ENCODE measurements at places on chromosomes 1 and 21.

GRCh38 chr1:33349081-33349759, 28.3 kb upstream of the A3GALT2 start:
- DNase-seq, result peak; percentile 24

DNA sequence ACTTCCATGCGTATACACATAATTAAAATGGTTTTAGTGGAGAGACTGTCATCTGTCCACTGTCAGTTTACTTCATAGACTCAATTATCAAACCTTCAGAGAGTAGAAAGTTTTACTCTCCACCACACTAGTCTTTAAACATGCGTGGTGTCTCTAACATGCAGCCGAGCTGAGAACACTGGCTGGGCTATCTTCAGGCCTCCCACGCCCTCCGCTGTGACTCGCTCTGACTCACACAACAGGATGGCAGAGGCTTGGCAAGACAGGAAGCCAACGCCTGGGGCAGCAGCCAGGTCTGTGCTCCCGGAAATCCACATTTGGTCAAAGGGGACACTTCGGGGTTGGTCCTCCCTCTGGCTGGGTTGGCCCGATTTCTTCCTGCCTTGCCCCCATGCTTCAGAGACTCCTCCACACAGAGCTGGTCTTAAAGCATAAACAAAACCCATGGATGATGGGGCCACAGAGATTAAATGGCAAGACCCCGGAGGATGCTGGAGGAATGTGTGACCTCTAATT, 22.7 kb upstream of the IFNGR2 start:
- peak; percentile 94 for DNase-seq

DNA sequence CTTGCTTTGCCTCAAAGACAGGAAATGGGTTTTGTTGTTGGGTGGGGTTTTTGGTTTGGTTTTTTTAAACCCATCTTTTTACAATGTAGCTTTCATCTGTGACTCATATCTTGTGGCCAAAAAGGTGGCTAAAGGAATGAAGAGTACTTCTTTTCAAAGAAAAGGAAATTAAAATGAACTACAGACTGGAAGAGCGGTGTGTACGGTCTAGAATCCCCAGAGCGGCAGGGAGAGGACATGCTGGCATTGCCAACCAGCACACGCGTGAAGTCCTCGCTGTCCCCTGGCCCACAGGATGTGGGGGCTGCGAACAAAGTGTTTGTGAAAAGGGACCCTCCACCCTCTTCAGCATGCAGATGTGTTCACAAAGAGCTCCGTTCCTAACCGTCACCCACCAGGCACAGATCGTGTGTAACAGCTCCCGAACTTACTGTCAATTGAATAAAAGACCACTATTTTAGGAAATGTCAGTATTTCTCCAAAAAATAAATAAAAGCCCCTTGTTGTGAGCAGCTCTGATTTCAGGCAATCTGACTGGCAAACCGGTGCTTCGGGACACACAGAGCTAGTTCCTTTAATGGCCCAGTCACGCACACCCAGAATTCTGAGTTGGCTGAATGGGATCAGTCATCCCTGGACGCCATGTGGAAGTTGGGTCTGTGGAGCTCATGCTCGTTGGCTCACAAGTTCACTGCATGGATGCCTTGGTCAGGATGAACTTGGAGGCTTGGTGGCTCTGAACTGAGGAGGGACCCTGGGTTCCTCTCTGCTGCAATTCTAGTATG, 602.9 kb downstream of the NPHP4 start:
- DNase-seq, result peak; percentile 81

DNA sequence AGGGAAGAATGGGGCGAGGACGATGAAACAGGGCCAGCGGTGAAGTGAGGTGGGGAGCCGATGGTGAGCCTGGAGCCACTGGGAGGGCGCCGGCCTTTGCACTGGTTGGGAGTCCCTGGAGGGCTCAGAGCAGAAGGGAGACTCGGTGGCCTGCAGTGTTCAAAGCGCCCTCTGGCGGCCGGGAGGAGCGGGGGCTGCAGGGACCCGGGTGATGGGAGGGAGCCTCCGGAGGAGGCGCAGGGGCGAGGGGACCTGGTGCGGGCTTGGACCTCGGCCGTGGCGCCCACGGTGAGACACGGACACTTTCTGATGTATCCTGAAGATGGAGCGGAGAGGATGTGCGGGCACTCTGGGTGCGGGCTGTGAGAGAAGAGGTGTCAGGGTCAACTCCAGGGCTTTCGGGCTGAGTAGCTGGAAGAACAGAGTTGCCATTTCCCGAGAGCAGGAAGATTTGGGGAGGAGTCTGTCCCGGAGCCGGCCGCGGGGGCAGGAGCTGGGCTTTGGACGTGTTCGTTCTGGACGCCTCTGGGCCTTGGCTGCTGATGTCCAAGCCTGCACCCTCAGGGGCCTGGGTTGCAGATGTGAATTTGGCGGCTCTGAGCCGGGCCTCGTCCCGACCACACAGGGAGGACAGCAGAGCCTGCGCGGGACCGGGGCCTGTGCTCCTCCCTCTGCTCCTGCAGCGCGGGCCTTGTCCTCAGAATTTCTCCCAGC, 29.7 kb downstream of the HEYL start:
- DNase-seq, result peak; percentile 55

- peak; percentile 81 for DNase-seq
Measured at GRCh38 chr1:151594143-151594625, 17.7 kb upstream of the SNX27 start.

- no peak for DNase-seq
Measured at GRCh38 chr1:113456967-113457366, 66.7 kb downstream of the MAGI3 start.

DNA sequence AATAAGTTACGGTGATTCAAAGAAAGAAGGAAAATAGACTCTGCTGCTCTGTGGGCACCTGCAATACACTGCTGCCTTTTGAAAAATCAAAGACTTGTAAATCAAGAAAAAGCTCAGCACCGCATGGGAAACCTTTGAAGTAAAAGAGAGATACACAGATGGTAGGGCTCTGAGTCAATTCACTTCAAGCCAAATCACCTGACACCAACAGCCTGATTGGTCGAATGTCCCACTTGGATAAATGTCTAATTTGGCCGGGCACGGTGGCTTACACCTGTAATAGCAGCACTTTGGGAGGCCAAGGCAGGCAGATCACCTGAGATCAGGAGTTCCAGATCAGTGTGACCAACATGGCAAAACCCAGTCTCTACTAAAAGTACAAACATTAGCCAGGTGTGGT, 19.2 kb upstream of the RCAN3 start:
- DNase-seq, result peak; percentile 50

Data from CD4-positive, alpha-beta T cell treated with Interleukin-4 for 4 hours (primary cell).